GM12892 (cell line): ENCODE measurements at places on chromosomes 4 and X.

DNA sequence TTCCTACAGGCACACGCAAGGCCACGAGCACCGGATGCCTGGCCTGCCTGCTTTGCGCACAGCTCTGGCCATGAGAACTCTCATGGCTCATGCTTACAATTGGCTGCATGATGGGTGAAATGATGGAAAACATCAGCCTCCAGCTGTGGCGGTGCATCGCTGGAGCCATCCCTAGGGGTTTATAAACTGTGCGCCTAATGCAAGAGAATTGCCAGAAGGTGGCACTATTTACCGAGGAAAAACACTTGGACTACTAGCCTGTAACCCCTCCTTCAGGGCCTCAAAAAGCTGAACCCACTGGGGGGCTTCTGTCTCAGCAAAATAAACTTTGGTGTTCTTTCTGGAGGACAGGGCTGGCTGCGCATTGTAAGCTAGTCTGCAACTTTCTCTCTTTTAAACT, 51.9 kb downstream of the PHKA2 start:
- no peak for DNase-seq

DNA sequence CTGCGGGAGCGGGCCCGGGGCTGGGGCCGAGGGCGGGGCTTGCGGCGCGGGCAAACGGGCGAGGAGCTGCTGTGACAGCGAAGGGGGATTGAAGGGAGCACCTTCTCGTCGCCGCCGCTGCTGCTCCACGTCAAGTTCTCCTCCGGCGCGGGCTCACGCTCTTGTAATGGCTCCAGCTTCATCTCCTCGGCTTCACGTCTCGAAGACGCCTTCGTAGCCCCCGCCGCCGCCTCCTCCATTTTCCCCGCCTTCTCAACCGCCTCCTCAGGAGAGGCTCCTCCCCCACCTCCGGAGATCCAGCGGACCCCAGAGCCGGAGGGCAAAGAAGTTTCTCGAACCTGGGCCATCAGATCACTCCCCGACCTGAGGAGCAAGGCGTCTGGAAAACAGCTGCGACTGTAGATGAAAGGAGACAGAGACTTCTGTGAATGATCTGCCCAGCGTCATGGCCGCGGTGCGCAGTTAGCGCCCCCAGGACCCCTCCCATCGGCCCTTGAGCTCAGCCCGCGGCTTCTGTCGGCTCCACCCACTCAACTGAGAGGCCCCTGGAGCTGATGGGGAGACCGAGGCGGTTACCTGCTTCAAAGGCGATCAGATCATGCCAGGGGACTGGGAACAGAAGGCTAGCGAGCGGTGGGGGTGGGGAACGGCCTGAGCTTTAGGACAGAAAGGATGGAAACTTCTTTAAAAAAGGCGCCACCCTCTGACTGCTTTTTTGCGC, 895 bp downstream of the USP51 start:
- peak; percentile 34 for DNase-seq

- no peak for DNase-seq
Observed at GRCh38 chrX:10983526-10983925, 127.6 kb upstream of the HCCS start.

- no peak for DNase-seq
Observed at GRCh38 chrX:13102636-13103035, 58.2 kb upstream of the FAM9C start.

DNA sequence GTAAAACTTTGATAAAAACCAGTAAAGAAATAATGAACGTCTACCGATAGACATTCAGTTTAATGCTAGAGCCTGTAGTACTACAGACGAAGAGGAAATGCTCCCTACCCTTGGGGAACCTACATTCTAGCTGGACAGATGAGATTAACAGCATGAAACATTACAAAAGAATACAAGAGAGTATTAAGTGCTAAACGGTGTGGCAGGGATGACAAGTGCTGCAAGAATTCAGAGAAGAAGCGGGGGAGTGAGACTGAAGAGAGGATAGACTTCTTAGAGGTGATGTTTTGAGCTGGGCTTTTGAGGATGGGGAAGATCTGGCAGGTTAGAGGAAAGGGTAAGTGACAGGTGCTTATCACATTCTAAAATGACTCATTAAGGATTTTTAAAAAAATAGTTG, 52.6 kb upstream of the ESX1 start:
- no peak for DNase-seq

DNA sequence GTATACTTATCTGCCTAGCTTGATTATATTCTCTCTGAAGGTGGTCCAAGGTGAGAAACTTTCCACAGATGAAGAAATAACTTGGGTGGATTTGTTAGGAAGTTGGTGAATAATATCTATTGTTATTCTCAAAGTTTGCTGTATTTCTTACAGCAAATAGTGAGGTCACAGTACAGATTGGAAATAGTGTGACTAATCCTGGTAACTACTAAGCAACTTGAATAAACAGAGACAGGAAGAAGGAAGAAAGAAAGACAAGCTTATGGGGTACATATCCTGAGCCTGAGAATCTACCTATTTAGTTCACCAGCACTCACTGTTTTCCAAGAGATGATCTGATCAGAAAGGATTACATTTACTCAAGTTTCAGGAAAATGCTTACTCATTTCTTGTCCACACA, 1416.1 kb downstream of the RPA4 start:
- no peak for DNase-seq

GRCh38 chr4:73761856-73762255, 21.5 kb downstream of the CXCL8 start:
- no peak for DNase-seq

- no peak for DNase-seq
Observed at GRCh38 chrX:925652-926061, 286.8 kb downstream of the CRLF2 start.

DNA sequence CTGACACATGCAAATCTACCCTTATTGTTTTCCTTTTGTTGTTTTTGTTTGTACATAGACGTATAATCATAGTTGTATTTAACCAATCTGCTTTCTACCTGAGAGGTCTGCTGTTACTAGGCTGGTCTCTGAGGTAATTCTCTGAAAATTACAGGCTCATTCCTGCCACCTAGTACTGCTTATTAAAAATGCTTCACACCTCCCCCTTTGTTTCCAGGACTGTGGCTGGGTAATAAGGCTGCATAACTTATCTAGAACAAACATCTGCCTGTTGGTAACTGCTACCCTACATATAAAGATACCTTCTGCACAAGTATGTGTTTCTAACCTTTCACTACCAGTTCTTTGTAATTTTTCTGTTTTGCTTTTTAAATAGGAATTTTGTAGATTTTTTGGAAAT, 34.2 kb downstream of the COX7B2 start:
- DNase-seq: no peak

GRCh38 chr4:99408346-99408745, 26.8 kb downstream of the ADH7 start:
- no peak for DNase-seq

DNA sequence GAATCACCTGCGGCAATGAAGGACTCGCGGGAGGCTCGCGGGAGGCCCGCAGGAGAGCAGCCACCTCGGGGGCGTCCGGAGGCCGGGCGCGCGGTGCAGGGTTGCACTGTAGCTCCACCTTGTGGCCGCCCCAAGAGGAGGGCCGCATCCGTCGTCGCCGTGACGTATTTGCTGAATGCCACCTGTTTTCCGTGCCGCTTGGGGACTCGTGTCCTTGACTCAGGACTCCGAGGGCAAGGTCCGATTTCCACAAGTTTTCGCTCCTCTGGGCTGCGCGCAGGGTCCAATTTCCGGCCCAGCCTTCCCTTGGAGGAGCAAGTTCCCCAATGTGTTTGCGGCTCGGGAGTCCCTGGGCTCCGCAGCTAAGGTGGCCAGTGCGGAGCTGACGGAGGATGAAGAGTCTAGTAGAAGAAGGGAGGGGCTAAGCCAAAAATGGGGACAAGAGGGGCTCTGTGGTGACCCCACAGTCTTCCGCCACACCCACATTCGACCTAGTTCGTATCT, 10.7 kb upstream of the DLG3 start:
- peak; percentile 65 for DNase-seq

DNA sequence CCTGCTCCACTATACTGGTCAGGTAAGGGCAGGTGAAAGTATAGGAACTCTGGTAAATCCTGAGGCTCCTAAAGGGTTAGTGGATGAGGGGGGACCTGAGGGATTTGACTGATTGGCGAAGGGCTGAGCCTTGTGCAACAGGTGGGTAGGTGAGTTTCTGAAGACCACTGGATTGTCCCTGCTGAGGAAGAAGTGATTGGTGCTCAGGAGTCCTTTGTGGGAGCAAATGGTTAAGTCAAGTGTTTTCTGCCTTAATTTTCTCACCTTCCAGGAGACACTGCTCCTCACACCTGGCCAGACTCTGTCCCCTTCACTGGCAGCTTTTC, 156.6 kb downstream of the AMMECR1 start:
- DNase-seq: no peak

DNA sequence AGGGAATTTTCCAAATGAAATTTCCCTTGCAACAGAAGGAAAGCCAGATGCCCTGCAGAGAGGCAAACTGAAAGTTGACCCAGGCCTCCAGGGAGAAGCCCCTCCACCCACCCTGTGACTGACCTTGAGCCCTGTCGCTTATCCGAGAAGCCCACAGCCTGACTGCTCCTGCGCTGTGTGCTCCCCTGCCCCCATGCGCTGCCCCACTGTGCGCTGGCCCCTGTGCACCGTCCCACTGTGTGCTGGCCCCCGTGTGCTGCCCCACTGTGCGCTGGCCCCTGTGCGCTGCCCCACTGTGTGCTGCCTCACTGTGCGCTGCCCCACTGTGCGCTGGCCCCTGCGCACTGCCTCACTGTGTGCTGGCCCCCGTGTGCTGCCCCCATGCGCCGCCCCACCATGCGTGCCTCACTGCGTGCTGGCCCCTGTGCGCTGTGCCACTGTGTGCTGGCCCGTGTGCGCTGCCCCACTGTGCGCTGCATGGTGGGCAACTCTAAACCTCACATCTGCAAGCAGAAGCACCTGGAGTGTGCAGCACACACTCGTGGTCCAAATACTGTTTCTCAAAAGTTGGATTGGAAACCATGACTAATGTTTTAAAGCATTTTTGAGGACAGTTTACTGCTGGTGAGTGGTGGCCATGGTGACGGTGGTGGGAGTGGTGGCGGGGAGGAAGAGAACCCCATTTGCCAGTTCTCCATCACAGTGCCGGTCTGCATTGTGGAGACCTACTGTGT, 8.3 kb upstream of the GRPEL1 start:
- no peak for DNase-seq

GRCh38 chrX:129655547-129656249, 942 bp upstream of the APLN start:
- no peak for DNase-seq
